ENCODE measurements at places on chromosomes 6 and 20. TPM values are rescaled to one million over a fixed set of nuclear protein-coding genes. Genes with fewer than 3 reads are reported as not detected.

SOX4 gene
- polyA plus RNA-seq, result 128 TPM

POPDC3 gene
- polyA plus RNA-seq, result 0.27 TPM

TOX2 gene
- 3.7 TPM for polyA plus RNA-seq

CDSN gene
- not detected for polyA plus RNA-seq

- no peak for DNase-seq
These were observed 89.8 kb upstream of the UST start for GRCh38 chr6:148657048-148657447.

- DNase-seq, result no peak
These were observed 8.5 kb downstream of the TFEB start for GRCh38 chr6:41726876-41727275.

DNA sequence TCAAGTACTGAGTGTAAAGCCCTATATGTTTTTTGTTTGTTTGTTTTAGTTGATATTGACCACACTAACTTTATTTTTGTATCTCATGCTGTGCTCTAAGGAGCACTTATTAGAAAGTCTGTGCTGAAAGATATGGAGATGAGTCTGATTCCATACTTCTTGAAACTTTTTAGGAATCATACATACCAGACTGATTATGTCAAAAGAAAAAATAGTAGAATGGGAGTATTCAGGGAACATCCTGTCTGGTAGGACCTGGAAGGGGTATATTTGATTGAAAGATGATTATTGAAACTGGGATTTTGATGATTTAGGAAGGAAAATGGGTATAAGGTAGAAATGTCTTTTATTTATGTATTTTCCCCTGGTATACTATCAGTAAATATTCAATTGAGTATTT is 111.4 kb downstream of the QKI start:
- DNase-seq, result no peak

- no peak for DNase-seq
These were observed 4.2 kb downstream of the VEGFA start for GRCh38 chr6:43773980-43774775.

DNA sequence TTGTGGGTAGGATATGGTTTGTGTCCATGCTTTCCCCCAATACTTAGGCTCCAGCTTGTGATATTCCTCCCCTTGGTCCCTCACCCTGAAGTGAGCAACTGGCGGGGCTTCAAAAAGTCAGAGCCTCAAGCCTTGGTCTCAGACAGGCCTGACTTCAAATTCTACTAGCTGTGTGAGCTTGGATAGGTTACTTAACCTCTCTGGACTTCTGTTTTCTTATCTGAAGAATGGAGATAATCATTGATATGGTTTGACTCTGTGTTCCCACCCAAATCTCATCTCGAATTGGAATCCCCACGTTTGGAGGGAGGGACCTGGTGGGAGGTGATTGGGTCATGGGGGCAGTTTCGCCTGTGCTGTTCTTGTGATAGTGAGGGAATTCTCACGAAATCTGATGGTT is 94.9 kb upstream of the CD83 start:
- DNase-seq, result no peak

GRCh38 chr20:17972121-17972520 is 3.3 kb downstream of the MGME1 start:
- DNase-seq, result no peak

DNA sequence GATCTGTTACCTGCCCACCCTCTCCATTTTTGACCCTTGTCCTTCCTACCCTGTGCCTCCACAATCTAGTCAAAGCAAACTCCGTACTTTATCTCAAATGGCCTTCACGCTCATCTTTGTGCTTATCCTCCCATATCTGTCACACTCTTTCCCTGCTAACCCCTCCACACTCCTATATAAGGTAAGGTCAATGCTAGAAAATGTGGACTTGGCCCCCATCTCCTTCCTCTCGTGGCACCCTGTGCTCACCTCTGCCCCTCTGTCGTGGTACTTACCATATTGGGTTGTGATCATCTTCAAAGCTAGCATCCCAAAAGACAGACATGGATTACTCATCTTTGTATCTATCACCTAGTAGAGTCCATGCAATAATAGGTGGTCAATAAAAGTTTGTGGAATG is 127.6 kb upstream of the FOXQ1 start:
- no peak for DNase-seq

DNA sequence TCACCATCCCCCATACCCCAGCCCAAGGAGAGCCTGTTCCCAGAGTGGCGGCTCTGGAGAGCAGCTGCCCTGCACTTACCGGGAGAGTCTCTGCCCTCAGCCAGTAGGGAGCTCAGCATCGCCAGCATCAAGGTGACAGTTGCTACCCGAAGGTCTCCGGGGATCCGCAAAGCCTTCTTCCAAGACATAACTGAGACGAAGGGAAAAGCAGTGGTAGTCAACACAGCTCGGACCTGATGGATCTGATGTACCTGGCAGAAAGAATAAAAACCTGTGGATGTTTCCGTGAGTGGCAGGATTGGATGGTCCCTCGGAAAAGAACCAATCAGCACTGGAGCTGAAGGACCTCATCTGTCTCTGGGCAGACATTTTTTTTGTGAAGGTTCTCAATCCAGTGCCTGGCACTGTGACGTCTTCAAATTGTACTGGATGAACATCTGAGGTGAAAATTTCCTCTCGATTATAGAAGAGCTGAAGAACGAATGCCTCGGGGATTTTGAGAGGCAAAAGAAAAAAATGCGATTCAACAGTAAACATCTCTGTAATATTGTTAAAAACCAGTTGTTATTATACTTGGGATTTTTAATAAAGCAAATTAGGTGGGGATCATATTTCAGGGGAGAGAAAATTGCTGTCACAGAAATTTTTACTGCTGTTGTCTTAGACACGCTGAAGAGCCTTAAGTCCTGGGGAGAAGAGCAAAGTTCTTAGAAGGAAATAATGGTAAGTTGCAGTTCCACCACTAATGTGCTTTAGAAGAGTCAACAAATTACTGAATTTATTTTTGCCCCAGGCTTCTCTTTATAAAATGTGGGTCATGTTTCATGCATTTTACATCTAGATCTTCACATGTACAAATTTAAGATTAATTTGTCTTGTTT is at the start of gene HLA-DQB1:
Gene HLA-DQB1, minus strand, starts transcription at position 238 of the 881 bp plus-strand sequence. Its CDS starts 50 bp downstream, at position 188.
- DNase-seq, result peak; percentile 62

GRCh38 chr6:107642095-107642860 is 152.4 kb downstream of the SOBP start:
- no peak for DNase-seq

GRCh38 chr6:160995271-160995670 is 3.7 kb downstream of the MAP3K4 start:
- no peak for DNase-seq

- DNase-seq, result no peak
These were observed 17.7 kb downstream of the FLRT3 start for GRCh38 chr20:14319704-14320103.

GRCh38 chr20:11918391-11918845 is 725 bp downstream of the BTBD3 start:
- DNase-seq, result no peak

Measured in left kidney (tissue), 8 donors.